ENCODE measurements at places on chromosomes 6 and 20. TPM values are rescaled to one million over a fixed set of nuclear protein-coding genes. Genes with fewer than 3 reads are reported as not detected.

The HLA-DRA gene
- total RNA-seq = 115 TPM

The MOG gene
- total RNA-seq = not detected

The C4B gene
- total RNA-seq = 51.0 TPM

The GGTLC1 gene
- total RNA-seq = not detected

GRCh38 chr20:37872161-37872560 lies 30.8 kb upstream of the VSTM2L start:
- no peak for DNase-seq

DNA sequence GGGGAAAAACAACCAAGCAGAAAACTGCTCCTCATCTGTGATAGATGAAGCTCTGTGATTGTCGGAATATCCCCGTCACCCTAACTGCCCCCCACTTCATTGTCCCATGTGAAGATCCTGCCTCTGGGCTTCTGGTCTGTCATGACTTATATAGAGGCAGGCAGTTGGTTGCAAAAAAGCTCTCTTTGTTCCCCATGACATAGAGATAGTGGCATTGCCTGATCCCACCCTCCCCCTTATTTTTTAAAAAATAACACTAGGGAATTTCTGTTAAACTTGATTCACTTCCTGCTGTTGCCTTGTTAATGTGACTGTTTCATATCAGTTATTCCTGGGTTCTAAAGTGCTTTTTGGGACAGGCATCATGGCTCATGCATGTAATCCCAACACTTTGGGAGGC lies 203.1 kb downstream of the JARID2 start:
- DNase-seq = no peak

DNA sequence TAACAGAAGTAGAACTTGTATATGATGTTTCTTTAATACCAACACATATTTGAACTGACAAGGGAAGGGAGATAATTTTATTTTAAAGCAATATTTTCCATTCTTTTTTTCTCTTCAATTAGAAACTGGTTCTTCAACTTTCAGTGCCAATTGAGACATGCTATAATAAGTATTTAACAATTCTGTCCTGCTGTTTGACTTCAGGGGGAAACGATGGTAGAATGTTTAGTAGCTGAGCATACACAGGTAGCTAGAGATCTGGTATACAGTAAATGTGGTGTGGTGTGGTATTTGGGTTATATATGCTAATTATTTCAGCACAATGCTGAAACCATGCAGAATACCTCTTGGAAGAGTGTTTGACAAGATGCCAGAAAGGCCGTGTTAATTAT lies 156.9 kb downstream of the ARID1B start:
- DNase-seq = no peak

DNA sequence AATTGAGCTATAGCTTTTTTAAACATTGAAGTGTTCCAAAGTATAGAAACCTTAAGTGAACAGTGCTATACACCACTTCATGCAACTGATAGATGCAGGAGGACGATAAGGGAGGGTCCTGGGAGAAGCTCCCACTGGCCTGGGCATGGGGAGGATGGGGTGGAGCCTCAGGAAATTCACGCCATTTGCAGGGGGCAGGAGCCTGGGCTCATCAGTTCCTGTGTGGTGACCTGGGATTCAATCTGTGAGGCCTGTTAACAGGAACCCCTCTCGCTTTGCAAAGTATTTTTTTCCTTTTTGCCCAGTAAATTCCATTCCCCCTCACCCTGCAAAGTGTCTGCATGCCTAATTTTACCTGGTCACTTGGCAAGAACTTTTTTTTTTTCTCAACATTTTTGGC lies 11.0 kb upstream of the ASCC3 start:
- no peak for DNase-seq

Data from mucosa of descending colon (tissue), 3 donors.